ENCODE measurements at places on chromosomes 1 and 21.

GRCh38 chr1:241355311-241356010 is 1.5 kb downstream of the RGS7 start:
- ATAC-seq: no peak

DNA sequence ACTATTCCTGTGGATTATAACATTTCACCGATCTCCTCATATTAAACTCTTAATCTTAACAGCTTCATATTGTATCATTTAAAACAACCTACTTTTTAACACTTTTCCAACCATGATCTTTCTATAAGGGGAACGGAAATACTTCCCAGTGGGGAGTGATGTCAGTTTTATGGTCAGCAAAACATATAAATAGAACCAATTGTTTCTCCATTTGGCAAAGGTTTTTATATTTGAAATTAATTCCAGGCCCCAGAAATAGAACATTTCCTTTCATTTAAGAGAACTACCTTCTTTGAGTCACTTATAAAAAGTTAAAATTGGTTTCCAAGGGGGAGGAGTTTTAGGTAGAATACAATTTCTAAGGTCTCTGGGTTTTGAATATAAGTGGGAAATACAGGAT is 189.6 kb downstream of the TGFBR3 start:
- no peak for ATAC-seq

GRCh38 chr1:39407896-39408640 is 83.4 kb upstream of the BMP8A start:
- no peak for ATAC-seq

DNA sequence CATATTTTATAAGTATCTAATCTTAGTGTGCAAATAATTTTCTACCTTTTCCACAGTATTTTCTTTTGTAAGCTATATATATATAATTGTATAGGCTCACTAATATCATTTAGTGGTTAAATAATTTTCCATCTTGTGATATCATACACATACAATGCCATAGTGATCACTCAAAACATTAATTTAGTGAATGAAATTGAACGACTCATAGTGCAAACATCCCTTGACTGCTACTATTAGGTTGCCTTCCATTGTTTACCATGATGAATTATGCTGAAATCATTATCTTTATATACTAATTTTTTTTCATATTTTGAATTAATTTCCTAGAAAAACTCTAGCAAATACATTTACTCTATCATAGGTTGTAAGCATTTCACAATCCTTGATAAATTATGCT is 127.1 kb downstream of the PCNX2 start:
- ATAC-seq: no peak

DNA sequence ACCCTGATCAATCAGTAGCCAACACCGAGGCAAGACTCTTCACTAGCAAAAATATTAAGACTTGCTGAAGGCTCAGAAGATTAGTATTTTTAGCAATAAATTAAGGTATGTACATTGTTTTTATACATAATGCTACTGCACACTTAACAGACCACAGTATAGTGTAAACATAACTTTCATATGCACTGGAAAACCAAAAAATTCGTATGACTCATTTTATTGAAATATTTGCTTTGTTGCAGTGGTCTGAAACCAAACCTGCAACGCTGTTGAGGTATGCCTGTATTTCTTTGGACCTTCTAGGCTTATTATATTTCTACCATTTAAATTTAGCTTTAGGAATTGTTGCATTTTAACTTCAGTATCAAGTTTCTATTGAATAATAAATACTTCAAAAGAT is 65.8 kb upstream of the BCL9 start:
- ATAC-seq: no peak

- ATAC-seq: peak; percentile 10
Measured at GRCh38 chr1:41726899-41727748, 191.6 kb downstream of the HIVEP3 start.
